ENCODE measurements at places on chromosomes 2 and 18.

DNA sequence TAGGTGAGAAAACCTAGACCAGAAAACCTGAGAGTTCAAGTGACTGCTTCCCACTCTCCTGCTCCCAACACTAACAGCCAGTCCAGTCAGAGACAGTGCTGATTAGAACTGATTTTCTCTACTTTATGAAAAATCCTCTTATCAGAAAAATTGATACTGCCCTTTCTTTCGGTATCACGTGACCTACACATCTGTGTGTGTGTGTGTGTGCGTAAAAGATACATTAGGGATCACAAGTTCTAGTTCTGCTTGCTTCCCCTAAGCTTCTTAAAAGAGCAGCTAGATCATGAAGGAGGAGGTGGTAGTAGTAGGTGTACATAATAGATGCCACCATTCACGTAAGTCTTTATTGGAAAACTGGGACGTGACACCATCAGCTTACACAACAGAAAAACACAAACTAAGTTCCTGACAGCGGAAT, 1.5 kb downstream of the ARL5A start:
- DNase-seq = peak; percentile 42

GRCh38 chr18:42559069-42559690, 556.3 kb downstream of the RIT2 start:
- no peak for DNase-seq

DNA sequence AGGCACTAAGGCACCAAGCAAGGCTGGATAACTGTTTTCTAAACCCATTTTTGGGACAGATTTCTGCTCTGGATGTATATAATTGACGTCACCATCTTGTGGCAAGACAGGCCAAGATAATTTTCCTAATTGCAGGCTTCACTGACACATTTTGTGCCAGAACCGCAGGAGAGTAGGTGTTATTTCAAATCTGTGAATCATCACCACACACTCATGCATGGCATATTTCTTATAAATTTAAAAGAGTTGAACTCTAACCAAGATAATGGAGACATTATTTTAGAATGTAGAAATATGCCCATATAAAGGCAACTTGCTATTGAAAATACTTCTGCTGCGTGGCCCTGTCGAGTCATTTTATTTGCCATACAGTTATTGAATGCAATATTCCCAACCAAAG, 68.3 kb upstream of the ACYP2 start:
- no peak for DNase-seq

GRCh38 chr2:64015391-64015790, 3.8 kb downstream of the VPS54 start:
- DNase-seq = no peak

- DNase-seq = peak; percentile 77
Measured at GRCh38 chr2:46257476-46257875, 39.7 kb upstream of the EPAS1 start.

- no peak for DNase-seq
Measured at GRCh38 chr2:229045671-229046070, 225.4 kb downstream of the PID1 start.

GRCh38 chr2:206040525-206040924, 45.4 kb downstream of the INO80D start:
- peak; percentile 16 for DNase-seq

GRCh38 chr2:221999166-221999565, 299.6 kb downstream of the PAX3 start:
- DNase-seq = no peak

DNA sequence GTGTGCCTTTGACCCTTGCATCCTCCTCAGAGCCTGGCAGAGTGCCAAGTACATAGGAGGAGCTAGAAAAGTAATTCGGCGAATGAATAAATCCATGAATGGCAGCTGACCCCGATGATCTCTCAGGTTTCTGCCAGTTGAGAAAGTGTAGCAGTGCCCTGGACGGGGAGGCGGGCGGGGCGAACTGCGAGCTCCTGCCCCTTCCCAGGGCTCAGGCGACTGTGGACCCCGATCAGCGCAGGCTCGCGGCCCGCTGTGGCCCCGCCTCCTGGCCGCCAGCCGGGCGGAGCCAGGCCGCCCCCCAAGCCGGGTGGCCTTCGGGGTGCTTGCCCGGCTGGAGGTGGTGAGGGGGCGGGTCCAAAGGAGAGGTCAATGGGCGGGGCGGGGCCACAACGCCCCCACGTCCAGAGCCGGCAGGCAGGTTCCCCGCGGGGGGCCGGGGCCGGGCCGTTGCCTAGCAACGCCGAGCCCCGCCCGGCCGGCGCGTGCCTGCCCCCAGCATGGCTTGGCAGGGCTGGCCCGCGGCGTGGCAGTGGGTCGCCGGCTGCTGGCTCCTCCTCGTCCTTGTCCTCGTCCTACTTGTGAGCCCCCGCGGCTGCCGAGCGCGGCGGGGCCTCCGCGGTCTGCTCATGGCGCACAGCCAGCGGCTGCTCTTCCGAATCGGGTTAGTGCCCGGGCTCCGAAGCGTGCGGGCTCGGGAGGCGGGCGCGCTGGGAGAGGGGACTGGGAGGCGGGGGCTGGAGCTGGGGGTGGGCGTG, 30.6 kb upstream of the TMBIM1 start:
- DNase-seq = peak; percentile 98

- no peak for DNase-seq
Measured at GRCh38 chr18:6341303-6341702, 73.4 kb downstream of the L3MBTL4 start.

GRCh38 chr2:177332992-177333388, 59.6 kb upstream of the AGPS start:
- no peak for DNase-seq

DNA sequence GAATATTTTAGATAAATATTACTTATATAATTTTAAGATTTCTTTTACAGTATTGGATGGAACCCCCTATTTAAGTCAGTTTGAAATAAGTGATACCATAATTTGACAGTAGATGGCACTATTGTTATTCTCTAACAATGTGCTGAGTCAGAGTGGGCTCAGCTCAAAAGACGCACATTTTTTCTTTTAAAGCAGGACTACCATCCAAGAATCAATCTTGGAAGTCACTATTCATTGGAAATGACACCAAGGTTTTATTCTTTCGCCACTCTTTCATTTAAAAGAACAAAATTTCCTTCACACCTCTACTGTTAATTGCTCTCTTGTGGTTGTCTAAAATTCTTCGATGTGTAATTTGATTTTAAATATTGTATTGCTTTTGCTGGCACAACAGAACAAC, 32.6 kb upstream of the SPAG16 start:
- peak; percentile 85 for DNase-seq

DNA sequence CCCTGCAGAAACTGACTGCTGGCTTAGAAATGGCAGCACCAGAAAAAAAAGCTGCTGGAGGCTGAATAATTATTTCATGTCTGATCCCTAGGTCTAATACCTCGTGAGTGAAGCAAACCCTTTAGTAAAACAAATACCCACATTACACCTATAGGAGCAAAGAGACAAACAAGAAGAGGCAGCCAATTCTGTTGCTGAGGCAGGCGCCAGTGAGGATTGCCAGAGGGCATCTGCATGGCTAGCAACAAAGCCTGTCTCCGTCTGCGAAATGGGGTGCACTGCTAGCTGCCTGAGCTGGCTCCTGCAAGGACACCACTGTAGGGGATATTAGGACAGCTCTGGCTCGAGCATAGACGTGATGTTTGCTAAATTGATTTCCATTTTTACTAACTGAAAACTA, 509.7 kb downstream of the TDRD15 start:
- DNase-seq = no peak

DNA sequence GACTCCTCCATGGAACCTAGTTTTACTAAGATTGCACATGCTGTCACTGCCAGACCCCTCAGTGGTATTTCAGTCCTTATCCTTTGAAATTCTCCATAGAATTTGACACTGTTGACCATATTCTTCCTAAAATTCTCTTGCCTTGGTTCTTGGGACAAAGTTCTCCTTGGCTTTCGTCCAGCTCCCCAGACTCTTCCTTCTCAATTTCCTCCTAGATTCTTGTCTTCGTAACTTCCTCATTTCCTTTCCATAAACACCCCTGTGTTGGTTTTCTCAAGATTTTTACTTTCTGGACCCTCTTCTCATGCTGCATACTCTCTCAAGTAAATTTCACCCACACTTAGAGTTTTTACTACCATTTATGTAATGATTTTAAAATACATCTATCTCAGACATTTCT, 96.6 kb upstream of the TWSG1 start:
- no peak for DNase-seq

DNA sequence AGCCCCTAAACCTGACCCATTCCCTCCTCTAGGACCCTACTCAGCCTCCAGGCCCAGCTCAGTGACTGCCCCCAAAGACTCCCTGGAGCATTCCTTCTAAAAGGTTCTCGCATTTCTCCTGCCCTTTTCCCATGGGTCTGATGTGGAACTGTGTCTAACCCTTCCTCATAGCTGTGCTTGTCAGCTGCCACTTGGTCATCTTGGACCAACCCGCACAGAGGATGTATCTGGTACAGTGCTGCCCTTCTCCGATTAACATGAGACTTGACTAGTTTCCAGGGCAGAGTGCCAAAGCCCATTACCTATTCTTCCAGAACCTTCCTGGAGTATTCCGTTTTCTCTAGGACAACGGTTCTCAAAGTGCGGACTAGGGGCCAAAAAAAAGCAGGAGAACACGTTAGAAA, 518 bp upstream of the NFU1 start:
- DNase-seq = no peak

GRCh38 chr2:241479026-241479898, 29.1 kb downstream of the STK25 start:
- DNase-seq = no peak

DNA sequence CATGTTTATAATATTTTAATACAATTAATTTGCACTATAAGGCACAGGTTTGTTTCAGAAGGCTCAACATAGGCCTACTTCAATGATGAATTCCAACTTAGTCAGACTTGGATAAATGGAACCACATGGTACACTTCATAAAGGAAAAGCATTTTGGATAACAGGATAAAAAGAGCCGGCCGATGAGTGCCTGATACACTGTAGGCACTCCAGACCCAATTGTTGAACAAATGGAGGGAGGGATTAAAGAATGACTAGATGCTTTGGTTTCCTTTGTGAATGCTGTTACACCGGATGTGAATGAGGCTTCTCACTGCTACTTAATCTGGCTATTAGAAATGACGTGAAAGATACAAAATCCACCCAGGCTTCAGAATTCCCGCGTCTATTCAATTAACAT, 104.1 kb upstream of the KCTD1 start:
- no peak for DNase-seq

DNA sequence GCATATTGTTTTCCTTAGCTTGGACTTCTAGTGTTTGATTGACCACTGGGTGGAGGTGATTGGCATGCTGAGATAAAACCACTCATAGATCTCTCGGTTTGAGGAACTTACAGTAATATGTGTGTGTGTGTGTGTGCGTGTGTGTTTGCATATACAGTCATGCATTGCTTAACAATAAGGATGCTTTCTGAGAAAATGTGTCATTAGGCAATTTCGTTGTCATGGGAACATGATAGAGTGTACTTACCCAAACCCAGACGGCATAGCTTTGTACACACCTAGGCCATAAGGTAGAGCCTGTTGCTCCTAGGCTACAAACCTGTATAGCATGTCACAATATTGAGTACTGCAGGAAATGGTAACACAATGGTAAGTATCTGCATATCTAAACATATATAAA, 167.3 kb downstream of the NYAP2 start:
- DNase-seq = no peak

GRCh38 chr2:171124541-171124940, 36.2 kb downstream of the TLK1 start:
- peak; percentile 26 for DNase-seq

GRCh38 chr18:58135183-58135641, 91.2 kb downstream of the NEDD4L start:
- DNase-seq = peak; percentile 96

DNA sequence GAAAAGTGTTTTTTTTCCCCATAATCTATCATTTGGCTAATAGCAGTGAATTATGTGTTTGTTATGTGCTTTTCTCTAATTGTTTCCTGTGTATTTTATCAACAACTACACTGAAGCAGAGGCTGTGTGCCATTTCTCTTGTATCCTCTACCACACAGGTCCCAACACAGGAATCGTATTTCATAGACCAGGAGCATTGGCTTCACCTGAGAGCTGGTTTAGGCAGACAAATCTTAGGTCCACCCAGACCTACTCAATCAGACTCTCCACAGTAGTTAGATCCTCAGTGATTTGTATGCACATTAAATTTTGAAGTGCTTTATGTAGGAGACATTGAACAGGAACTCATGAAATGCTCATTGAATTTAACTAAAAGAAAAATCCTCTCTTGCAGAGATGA, 109.2 kb downstream of the FSHR start:
- no peak for DNase-seq

GRCh38 chr2:106534471-106534870, 47.3 kb downstream of the CD8B2 start:
- DNase-seq = no peak

DNA sequence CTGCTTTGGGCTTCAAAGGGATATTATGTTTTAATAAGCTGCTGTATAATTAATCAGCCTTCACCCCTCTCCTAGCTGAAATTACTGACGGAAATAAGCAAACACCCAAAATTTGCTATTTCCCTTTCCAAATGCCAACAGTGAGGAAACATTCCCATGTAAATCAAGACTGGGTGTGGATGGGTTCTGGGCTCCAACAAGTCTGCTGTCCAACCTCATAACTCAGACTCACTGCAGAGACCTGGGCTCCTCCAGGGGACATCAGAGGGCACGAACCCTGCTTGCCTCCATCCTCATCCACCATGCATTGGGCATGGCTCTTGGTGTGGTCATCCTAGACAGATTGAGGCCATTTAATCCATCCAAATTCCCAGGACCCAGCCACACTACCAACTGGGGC, 173.7 kb downstream of the C1D start:
- DNase-seq = no peak

GRCh38 chr2:96548558-96549465, 12.3 kb downstream of the ARID5A start:
- no peak for DNase-seq

- DNase-seq = no peak
Measured at GRCh38 chr18:50675043-50675442, 115.2 kb downstream of the MAPK4 start.

GRCh38 chr2:15940661-15941480, 521 bp downstream of the MYCN start:
- no peak for DNase-seq

DNA sequence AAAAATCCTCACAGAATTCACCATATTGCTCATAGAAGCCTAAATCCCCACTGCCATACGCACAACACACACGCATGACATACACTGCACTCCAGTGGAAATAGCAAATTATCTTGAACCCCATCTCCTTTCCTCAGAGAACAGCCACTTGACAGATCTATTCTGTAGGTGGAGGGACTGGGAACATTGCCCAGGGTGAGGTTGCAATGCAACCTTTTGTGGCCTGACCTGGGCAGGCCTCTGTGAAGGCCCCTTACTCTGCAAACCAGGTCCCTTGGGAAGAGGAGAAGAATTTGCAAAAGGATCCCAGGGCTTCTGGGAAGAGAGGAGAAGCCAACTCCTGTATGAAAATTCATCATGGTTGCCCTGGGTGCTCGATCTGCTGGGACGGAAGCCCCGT, 51.9 kb downstream of the SDC1 start:
- DNase-seq = no peak

DNA sequence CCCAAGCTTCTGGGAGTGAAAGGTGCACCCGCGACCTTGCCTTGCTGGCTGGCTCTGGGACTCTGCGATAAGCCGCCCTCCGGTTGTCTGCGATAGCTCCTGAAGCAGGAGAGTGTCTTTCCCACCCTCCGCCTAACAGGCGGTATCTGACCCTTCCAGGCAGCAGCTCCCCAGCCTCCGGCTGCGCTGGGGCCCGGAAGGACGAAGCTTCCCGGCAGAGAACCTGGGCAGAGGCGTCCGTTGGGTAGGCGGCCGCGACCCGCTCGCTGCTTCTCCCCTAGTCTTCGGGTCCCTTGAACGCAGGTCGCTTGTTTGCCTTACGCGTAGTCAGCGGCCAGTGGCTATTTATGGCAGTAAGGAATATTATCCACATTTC, 446 bp upstream of the RHBDD1 start:
- DNase-seq = no peak

GRCh38 chr2:2708575-2709430, 377.7 kb upstream of the MYT1L start:
- DNase-seq = no peak

Data from fibroblast of villous mesenchyme (primary cell).